ENCODE measurements at places on chromosomes 7 and 10. TPM values are rescaled to one million over a fixed set of nuclear protein-coding genes. Genes with fewer than 3 reads are reported as not detected.

DNA sequence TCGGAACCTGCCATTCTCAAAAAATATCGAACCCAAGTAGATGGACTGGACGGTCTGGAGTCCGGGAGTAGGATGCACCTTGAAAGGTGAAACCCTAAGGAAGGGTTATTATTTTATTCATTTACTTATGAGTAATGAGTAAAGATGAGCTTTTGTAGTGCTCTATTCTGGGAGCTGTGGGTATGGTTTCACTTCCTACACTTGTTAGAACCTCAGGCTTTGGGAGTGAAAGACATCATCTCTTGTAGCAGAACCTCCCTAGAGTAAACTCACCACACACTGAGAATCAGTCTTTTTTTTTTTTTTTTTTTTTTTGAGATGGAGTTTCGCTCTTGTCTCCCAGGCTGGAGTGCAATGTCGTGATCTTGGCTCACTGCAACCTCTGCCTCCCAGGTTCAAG is 389.4 kb upstream of the AUTS2 start:
- DNase-seq: no peak

GRCh38 chr7:42883950-42884349 is 27.9 kb downstream of the C7orf25 start:
- no peak for DNase-seq

DNA sequence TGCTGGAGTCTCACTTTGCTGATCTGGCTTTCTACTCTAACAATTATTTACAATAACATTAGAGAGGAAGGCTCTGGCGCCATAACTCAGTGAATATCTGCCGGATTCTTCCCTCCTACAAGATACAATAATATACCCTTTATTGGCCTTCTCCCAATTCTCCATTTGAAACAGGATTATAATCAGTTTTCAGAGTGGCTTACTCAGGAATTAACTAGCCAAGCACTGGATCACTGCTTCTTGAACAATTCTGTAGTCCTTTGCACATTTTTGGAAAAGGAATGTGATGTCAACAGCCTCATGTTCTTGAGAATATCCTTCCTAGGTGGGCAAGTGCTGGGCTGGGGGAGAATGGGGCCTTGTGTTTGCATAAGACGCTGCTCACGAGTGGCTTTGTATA is 125.9 kb downstream of the HIPK2 start:
- DNase-seq: no peak

BET1 gene
- 8.3 TPM for total RNA-seq

DNA sequence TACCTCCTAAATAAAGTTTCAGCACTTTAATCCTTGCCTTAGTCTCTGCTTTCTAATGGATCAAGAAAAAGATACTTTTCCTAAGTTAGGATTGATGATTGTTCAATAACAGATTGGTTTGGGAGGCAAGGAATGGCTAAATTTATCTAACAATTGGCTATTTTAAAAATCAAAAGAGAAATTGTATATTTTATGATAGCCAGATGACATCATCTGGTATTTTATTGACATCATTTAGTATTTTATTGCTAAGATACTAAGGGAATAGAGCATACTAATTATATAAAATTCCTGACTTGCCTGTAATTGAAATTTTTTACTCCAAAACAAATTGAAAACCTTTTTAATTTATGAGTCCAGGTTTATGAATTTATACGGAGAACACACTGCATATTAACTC is 19.3 kb upstream of the FAM13C start:
- DNase-seq: no peak
